Activated effector memory CD4-positive, alpha-beta T cell treated with anti-CD3 and anti-CD28 coated beads, Interleukin-2, amount 50 U/mL, for 16 hours (primary cell): ENCODE measurements at places on chromosomes 4 and X.

GRCh38 chrX:1165535-1166196 is 46.8 kb downstream of the CRLF2 start:
- DNase-seq: no peak

- DNase-seq: no peak
These were observed 90.4 kb upstream of the RASGEF1B start for GRCh38 chr4:81562093-81562492.

GRCh38 chrX:97328853-97329390 is 445.2 kb downstream of the RPA4 start:
- DNase-seq: no peak

GRCh38 chrX:153592966-153593688 is 5.8 kb downstream of the CCNQ start:
- no peak for DNase-seq

GRCh38 chr4:122576261-122577188 is 44.3 kb downstream of the IL21 start:
- no peak for DNase-seq

DNA sequence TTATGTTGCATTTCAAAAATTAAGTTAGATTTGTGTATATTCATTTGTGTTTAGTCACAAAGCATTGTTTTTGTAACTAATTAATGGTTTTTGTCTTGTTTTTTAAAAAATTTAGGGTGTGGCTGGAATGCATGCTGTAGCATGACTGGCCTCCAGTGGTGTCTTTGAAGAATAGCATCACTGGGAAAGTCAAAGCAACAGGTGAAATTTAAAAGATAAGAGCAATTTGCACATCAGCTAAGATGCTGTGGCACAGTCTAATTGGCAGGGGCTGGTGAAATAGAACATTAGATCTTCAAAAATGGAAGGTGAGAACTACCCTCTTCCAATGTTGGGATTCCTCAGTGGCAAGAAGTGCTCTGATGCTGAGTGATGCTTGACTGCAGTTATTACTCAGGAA is 45.3 kb downstream of the ANK2 start:
- no peak for DNase-seq

- DNase-seq: peak; percentile 91
These were observed 8.1 kb upstream of the GSX2 start for GRCh38 chr4:54091637-54092404.

DNA sequence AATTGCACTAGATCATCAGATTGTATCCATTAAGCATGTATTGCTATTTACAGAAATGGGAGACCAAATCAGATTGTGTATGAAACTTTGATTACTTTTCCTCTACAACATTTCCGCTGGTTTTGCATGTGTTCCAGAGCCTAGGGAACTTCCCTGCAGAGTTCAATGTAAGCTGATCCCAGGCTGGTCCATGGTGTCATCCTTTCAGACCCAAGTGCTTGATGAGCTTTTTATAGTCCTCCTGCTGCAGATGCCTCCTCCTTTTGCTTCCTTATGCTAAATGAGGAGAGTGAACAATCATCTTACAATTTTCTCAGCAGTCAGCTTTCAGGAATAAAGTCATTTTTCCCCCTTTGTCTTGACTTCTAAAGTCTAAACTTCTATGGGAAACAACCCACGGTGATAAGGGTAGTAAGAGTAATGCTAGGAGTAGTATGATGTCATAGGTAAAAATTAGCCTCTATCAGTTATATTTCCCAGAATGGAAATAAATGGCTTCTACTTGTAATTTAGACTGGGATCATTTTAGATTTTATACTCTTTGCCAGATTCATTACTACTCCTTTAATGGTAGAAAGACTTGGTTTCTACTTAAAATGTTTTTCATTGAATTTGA is 55.1 kb upstream of the SLC4A4 start:
- DNase-seq: no peak

GRCh38 chr4:140180577-140180976 is 26.6 kb upstream of the MAML3 start:
- no peak for DNase-seq

- DNase-seq: no peak
These were observed 41.0 kb downstream of the CEP135 start for GRCh38 chr4:55989766-55990165.

DNA sequence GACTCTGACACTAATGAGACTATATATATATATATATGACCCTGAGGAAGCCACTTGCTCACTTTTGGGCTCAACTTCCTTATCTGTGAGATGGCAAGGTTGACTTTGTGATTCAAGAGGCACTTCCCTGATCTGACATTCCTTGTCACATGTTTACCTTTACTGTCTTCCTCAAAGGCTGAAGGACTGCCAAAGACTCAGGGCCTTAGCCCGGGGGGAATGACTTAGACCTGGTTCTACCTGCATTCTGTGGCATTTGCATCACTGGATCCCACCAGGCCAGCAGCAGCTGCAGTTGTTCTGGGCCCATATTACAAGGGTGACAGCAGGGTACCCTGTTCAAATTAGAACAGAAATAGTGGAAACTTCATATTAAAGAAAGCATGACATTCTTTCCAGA is 3.1 kb upstream of the HS6ST2 start:
- DNase-seq: no peak

GRCh38 chr4:109588176-109588575 is 28.1 kb downstream of the MCUB start:
- DNase-seq: peak; percentile 72

DNA sequence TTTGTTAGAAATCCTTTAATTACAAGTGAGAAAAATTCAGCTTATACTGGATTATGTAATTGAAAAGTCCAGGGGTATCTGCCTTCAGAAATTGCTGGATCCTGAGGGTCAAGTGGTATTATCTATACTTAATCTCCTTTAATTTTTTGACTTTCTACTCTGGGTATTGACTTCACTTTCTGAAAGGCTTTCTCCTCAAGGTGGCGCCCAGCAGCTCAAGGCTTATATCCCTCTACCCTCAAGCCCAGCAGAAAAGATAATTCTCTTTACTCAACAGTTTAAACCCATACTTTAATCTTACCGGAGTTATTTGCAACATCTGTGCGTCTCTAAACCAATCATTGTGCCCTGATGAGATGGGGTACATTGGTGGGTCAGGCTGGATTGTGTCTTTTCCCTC is 129.5 kb downstream of the LARP7 start:
- no peak for DNase-seq

- no peak for DNase-seq
These were observed 19.2 kb downstream of the F11 start for GRCh38 chr4:186285147-186285546.

DNA sequence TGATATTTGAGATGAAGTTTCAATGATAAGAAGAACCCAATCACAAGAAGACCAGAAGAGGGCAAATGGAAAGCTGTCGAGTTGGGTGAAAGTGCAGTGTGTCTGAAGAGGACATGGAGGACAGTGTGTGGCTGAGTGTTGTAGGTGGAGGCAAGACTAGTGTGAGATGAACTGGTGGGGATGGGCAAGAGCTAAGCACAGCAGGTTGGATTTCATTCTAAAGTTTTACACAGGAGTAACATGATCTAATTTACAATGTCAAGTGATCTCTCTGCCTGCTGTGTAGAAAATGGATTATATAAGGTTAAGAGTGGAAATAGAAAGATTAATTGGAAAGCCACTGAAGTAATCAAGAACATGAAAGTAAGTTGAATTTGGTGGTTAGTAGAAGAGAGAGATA is 208.6 kb upstream of the ETNPPL start:
- DNase-seq: no peak

DNA sequence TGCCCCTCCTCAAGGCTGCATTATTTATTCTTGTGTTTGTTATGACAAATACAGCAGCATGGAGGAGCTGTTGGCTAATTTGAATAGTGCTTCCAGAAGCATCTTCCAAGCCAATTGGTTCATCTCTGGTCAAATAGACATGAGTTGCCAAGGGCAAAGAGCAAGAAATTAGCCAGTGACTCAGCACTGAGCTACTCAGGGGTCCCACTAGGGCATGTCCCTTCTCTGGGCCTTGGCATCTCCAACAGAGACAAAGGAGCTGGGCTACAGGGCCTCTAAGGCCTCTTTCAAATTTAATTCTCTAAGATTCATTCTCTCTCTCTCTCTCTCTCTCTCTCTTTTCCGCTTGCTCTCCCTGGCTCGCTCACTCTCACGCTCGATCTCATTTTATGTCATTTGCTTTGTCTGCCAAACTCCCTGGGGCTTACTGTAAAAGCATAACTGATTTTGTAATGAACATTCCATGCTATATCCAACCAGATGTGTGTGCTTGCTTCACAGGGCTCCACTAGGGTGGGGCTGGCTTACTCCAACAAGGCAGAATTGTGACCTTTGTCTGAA is 86.7 kb upstream of the MAGEA4 start:
- no peak for DNase-seq

GRCh38 chrX:85506871-85507270 is 127.4 kb upstream of the POF1B start:
- no peak for DNase-seq

- no peak for DNase-seq
These were observed 700 bp downstream of the SLC26A1 start for GRCh38 chr4:992297-993110.

DNA sequence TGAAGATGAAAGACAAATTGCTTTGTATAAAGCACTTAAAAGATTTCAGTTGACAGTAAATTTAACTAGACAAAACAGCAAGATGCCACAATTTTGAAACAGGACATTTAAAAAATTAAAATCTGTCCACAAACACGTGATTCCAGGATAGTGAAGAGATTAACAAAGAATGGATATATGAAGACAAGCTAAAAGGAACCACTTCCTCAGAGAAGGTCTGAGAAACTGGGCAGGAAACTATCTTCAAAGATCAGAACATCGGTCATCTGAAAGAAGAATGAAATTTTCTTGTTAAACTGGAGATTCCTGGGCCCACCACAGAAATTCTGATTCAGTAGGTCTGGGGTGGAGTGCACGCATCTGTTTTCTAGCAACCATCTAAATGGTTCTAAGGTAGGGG is 1.4 kb downstream of the RWDD4 start:
- no peak for DNase-seq

GRCh38 chr4:56723659-56724230 is 42.6 kb upstream of the HOPX start:
- DNase-seq: no peak

- DNase-seq: no peak
These were observed 45.3 kb downstream of the HMGB2 start for GRCh38 chr4:173288698-173289352.

DNA sequence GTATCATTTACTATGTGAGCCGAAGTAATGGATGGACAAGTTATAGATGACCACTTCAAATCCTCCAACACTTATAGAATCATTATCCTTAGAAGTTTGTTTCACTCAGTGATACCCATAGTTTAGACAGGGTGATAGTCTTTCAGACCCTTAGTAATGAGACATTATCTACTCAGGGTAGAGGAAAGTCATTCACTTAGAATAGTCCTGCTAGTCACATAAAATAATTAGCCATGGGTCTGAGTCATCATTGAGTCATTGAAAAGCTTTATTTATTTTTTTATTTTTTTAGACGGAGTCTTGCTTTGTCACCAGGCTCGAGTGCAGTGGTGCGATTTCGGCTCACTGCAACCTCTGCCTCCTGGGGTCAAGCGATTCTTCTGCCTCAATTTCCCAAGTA is 321.7 kb upstream of the FSTL5 start:
- DNase-seq: no peak

GRCh38 chr4:17618926-17619325 is 4.5 kb downstream of the MED28 start:
- DNase-seq: no peak

- no peak for DNase-seq
These were observed 73.5 kb downstream of the IRF2 start for GRCh38 chr4:184400891-184401290.

GRCh38 chr4:149715822-149716585 is 99.6 kb downstream of the IQCM start:
- no peak for DNase-seq

GRCh38 chr4:71494539-71494938 is 155.7 kb downstream of the SLC4A4 start:
- DNase-seq: no peak

DNA sequence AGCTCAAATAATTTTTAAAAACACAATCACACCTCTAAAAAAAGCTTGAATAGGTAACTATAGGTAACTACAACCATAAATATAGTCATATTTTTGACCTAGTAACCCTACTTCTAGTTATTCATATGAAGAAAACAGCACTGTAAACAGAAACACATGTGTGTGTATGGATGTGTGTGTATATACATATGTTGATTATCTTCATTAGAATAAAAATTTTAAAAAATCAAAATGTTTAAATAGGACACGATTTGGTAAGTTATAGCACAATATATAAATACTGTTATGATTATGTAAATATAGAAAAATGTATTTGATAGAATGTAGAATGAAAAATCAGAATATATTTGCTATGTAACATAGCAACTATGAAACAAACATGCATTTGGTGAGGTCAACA is 258.1 kb upstream of the GK2 start:
- no peak for DNase-seq

DNA sequence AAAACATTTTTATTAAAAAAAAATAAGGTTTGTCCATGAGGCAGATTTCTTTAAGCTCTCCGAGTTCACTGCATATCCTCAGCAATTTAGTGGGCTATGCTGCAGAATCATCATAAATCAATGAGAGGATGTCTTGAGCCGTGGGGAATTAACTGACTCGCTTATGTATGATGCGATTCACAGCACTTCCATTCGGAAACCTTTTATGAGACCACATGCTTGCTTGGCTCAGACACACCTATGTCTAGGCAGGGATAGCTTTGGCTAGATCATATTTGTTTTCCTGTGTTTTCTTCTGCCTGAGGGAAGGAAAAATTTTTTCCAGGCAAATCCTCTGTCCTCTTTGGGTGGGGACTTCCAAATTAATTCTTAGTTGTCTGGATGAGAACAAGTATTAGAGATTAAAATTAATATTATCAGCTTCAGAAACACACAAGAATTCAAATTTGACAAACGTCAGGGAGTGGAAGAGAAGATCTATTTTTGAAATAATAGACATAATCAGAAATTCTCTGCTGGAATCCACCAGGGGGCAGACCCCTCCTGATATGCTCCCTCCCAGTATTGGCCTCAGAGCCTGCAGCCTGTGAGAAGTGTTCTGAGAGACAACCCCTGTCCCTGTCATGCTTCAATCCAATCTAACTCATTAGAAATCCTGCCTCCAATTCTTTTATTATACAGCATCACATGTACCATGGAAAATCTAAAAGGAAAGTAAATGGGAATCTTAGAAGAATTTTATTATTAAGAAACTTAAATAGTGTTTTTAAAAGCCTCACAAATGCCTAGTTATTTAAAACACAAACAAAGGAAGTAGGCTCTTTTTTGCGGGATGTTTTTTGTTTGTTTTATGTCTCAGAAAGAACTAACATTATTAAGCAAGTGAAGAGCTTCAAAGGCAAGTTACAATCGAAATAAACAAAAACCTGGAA is 345.1 kb upstream of the TACR3 start:
- no peak for DNase-seq
